NCI-H2227 treated with DMSO at 0.1 percent for 48 hours (cell line): ENCODE measurements at places on chromosomes 7 and 10.
A peak's percentile ranks its signal among the peaks of the same experiment; 100 is the strongest.

- no peak for DNase-seq
Measured at GRCh38 chr10:10270126-10271050, 747.3 kb upstream of the CELF2 start.

- peak; percentile 58 for DNase-seq
Measured at GRCh38 chr7:156932006-156932405, 17.5 kb upstream of the NOM1 start.

DNA sequence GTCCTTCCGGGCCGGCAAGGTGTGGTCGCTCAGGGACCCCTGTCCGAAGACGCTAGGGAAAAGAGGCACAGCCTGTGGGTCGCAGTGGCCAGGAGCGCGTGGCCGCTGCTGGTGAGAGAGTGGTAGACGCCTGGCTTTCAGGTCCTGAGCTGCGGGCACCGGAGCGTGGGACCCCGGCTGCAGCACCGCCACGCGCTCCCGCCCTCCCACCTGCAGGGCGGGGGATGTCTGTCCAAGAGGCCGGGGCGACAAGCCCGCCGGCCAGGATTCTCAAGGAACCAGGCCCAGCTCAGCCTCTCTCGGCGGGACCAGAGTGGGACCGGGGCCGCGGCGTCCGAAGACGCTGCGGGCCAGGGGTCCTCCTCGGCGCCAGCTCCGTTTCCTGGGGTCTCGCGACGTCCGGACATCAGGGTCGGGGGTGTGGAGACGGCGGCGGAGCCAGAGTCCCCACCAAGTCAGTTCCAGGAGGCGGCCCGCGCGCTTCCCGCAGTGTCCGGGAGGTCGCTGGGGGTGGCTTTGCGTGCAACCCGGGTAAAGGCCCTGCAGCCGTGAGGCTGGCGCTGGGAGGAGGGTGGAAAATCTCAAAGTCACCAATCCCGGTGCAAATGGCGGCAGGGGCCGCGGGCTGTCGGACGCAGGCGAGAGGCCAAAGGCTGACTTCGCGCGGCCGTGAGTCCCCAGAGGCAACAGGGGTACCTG, 5.5 kb downstream of the ZNF503 start:
- DNase-seq: no peak

GRCh38 chr7:117731455-117731854, 141.8 kb downstream of the CTTNBP2 start:
- DNase-seq: no peak

GRCh38 chr7:12110425-12110824, 100.7 kb upstream of the TMEM106B start:
- DNase-seq: no peak

- DNase-seq: no peak
Measured at GRCh38 chr7:28423918-28424514, 11.7 kb downstream of the CREB5 start.

DNA sequence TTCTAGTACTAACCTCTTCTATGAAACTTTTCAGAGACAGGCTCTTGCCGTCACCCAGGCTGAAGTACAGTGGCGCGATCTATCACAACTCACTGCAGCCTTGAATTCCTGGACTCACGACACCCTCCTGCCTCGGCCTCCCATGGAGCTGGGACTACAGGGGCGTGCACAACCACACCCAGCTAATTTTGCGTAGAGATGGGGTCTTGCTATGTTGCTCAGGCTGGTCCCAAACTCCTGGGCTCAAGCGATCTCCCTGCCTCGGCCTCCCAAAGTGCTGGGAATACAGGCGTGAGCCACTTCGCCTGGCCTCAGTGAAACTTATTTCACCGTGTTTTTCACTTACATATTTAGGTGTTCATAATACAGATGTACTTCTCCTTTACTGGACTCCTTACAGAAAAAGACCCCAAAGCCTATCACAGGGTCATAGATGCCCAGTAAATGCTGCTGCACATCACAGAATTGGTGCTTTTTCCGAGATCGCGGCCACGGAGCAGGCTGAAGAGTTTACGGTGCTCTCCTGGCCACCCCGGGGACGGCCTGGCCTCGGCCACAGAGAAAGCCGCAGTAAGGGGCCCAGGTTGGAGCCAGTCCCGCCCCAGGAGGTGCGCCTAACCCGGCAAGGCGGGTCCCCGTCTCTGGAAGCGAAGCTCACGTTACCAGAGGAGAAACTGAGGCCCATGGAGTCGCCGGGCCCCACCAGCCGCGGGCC, 595 bp downstream of the TBL2 start:
- no peak for DNase-seq

DNA sequence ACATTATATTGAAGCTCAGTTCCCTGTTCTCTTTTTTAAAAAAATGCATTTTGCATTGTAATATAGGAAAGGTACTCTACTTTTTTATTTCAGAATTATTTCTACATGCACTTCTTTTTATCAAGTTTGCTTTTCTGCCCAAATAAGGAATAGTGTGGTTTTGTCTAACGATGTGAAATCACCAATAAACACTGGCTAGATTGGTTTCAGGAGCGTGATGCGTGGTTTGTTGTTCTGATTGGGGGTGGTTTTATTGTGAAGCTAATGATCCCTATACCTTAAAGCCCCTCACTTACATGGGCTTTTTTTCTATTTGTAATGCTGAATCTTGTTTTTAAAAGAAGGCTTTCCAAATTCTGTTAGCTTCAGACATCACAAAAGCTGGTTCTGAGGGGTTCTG, 17.6 kb downstream of the ENTPD7 start:
- DNase-seq: no peak

GRCh38 chr7:36084485-36085091, 68.5 kb upstream of the EEPD1 start:
- no peak for DNase-seq

DNA sequence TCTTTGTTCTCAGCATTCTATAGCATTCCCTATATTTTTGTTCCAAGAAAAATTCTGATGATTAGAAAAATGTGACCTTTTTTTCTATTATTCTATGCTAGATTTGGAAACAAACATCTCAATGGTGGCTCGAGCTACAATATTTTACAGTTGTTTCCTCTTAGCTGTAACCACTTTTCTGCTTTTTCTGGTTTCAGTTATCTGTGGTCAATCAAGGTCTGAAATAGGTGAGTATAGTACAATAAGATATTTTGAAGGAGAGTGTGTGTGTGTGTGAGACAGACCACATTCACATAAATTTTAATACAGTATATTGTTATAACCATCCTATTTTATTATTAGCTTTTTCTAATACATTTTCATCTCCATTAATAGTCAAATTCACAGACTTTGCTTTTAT, 564.5 kb upstream of the GHITM start:
- no peak for DNase-seq

DNA sequence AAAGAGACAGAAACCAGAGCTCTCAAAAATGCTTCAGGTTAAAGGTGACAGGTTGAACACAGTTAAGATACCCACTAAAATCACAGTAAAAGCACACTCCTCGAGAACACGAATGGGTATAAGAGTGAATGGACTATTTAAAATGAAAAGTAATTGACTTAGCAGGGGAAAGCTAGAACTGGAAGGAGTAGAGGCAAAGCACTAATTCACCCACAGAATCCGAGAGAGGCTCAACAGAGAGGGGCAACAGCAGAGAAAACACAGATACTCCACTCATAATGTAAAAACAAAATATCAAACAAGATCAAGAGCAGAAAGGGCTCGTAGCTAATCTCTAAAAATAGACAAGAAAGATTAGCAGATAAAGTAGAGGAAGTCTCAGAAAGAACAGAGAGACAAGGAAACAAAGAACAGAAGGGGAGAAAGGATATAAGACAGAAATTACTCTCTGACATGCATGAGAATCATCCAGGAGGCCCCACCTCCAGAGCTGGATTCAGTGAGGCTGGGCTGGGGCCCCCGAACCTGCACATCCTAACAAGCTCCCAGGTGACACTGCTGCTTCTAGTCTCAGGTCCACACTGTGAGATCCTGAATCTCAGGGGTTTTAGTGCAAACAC, 117.6 kb downstream of the GALNT11 start:
- DNase-seq: no peak

DNA sequence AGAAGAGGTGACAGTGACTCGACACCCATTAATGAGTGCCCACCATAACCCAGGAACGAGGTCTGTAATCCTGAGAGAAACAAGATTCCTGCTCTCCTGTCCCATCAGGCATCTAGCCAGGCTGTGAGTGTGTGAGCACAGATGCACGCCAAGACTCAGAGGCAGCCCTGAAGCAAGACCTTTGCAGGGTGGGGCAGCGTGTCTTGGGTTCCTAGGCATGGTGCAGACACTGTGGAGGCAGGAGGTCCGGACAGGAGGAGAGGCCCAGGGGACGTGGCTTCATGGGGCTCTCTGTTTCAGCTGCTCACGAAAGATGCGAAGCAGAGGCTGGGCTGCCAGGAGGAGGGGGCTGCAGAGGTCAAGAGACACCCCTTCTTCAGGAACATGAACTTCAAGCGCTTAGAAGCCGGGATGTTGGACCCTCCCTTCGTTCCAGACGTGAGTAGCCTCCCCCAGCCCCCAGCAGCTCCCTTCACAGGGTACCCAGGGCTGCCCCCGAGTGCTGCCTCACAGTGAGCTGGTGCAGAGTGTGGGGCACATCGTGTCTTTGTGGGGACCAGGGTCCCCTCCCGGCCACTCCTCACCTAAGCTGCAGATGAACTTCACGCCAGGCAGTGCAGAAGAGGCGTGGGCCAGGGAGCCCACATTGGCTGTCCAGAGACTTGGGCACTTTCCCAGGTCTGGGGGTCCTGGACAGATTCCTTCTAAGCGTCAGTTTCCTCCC, 94.5 kb downstream of the RGS10 start:
- DNase-seq: no peak

DNA sequence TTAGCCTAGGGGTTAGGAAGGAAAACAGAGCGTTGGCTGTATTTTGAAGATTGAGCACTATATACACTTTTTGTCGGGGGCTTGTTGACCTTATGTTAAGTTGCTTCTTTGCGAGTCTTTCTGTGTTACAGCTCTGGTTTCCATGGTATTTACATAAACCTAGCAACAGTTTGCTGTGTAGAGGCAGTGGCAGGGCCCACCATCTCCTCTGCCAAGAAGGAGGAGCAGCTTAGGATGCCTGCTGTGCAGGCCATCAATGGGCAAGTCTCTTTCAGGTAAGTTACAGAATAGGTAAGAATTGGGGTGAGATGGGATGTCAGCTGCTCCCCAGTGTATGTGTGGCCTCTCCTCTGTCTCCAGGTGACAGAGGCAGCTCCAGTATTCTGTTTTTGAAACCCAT, 485.5 kb downstream of the LRMDA start:
- no peak for DNase-seq

GRCh38 chr7:66348959-66349358, 143.8 kb downstream of the TPST1 start:
- no peak for DNase-seq

DNA sequence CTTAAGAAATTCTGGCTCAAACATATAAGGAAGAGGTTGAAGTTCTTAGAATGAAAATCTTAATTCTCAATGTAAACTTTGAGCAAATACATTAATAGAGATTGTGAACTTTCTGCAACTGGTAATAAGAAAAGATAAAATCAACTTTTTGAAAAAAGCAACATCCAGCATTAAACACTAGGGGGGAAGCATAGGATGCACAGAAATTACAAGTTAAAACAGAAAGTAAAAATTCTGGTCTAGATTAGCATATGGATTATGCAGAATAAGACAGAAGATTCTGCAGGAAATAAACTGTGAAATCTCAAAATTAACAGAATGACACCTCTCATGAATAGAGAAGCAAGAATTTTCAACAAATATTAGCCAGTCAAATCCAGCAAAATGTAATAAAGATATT, 38.0 kb upstream of the CAV2 start:
- DNase-seq: no peak

DNA sequence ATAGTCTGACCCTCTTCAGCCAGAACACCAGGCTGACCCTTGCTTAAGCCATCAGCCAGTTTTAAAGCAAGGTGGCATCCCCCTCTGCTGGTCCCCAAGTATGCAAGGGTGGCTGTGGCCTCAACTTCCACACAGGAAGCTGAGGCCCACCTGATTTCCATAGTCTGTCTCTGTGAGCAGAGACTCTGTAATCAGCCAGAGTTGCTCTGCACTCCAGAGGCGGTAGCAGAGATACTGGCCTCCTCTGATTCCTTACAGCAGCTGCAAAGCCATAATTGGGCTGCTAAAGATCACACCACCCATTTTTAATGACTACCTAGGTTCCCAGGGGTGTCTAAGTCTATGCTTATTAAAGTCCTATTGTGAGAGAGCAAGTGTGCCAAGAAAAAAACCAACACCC, 1.8 kb downstream of the PDAP1 start:
- DNase-seq: peak; percentile 74

DNA sequence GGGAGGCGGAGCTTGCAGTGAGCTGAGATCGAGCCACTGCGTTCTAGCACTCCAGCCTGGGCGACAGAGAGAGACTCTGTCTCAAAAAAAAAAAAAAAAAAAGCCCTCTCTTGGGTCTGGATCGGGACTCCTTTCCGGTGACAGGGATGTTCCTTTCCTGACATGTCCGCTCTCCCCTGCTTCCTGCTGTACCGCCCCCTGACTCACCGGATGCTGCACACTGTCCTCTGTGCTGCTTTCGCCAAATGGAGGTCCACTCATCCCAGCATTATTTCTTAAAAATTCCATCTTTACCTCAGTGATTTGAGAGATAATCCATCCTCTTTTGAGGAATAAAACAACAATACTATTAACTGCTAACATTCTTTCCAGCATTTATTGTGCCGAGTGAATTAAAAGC, 113.8 kb upstream of the EEPD1 start:
- DNase-seq: no peak

- DNase-seq: no peak
Measured at GRCh38 chr10:32054094-32054493, 2.1 kb downstream of the KIF5B start.

- DNase-seq: no peak
Measured at GRCh38 chr7:151937286-151937685, 19.0 kb upstream of the GALNTL5 start.

- DNase-seq: no peak
Measured at GRCh38 chr7:70208236-70209063, 610.2 kb downstream of the AUTS2 start.

DNA sequence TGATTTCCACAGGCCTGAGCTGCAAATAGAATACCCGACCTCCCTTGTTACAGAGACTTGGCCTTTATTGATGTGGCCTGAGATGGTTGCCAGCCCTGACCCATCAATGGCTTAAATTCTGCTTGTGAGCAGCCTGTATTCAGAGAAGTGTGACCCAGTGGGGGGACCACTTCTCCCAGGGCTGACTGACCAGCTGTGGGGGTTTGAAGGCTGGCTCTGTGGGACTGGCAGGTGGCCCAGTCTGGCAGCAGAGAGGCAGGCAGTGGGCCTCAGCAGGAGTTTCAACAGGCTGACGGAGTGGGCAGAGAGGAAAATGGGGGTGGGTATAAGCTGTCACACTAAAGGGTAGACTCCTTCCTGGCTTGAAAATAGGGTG, 12.2 kb upstream of the PPIF start:
- no peak for DNase-seq

GRCh38 chr10:130854151-130854550, 457.4 kb downstream of the TCERG1L start:
- no peak for DNase-seq
